ENCODE measurements at places on chromosomes 13 and 19. TPM values are rescaled to one million over a fixed set of nuclear protein-coding genes. Genes with fewer than 3 reads are reported as not detected.

Gene SMAD9
- total RNA-seq: not detected

Gene ZNF865
- total RNA-seq: 14.4 TPM

DNA sequence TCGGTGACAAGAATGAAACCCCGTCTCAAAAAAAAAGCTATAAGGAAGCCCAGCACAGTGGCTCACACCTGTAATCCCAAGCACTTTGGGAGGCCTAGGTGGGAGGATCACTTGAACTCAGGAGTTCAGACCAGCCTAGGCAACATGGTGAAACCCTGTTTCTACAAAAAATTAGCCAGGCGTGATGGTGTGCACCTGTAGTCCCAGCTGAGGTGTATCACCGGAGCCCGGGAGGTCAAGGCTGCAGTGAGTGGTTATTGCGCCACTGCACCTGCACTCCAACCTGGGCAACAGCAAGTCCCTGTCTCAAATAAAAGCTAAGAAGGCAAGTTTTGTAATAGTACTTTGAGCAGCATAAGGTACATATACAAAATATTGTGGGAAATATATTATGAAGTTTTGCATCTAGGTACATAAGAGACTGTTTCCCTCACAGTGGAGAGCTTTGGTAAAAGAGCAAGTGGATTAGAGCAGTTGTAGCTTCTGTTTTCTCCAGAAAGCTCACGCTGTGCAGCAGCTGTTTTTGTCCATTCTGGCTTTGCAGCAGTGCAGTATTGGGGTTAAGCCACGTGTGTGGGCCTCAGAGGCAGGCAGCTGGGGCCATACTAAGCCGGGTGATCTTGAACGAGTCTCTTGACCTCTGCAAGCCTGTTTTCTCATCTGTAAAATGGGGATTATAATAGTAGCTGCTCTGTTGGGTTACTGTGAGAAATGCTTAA, 35.4 kb downstream of the ARHGAP35 start:
- no peak for DNase-seq

DNA sequence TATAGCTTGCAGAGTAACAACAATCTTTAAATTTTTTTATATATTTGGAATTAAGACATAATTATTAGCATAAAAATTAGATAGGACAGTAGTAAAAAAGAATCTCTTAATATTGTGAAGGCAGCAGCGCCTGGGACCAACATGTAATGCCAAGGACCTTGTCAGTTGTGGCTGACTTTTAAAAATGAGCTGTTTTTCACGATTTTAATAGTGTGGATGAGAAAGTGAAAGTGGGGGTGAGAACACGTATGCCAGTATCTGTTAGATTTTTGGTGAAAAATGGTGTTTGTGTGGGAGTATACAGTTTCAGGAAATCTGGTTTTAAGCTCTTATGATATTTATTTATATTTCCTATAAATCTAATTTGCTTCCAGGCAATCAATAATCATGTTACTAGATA, 125.2 kb downstream of the LMO7 start:
- DNase-seq: no peak

GRCh38 chr13:98529171-98529570, 47.7 kb downstream of the STK24 start:
- DNase-seq: no peak

DNA sequence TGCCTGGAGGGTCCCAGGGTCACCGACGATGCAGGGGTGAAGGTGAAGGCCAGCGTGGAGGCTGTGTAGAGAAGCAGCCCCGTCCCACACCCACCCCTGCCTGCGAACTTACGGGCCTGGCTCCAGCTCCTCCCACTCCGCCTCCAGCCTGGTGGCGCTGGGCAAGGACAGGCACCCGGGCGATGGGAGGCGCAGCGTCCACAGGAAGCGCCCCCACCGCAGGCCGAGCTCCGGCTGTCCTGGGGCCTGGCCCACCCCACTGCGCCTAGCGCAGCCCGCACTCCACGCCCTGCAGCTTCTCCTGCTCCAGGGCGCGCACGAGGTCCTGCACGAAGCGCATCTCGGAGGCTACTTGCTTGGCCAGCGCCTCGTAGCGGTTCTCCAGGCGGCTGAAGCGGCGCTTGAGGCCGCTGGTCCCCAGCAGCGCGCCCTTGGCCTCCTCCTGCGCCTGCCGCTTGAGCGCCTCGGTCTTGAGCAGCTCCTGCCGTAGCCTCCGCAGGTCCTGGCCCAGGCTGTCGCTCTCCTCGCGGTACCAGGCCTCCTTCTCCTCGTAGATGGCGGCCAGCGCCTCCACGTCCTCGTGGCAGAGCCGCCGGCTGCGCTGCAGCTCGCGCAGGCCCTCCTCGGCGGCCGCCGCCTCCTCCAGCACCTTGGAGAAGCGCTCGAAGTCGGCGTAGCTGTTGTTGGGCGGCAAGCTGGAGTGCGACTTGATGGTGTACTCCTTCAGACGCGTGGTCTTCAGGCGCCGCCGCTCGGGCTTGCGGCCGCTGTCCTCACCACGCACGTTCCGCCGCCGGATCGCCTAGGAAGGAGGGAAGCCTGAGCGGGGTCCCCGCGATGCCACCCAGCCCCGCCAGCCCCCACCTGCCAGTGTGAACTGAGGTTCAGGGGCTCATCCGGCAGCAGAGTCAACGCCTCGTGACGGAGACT, 11.8 kb downstream of the DAPK3 start:
- DNase-seq: no peak

GRCh38 chr19:53696951-53697350, 65.2 kb downstream of the DPRX start:
- no peak for DNase-seq

GRCh38 chr19:10936661-10937084, 8.1 kb downstream of the TIMM29 start:
- peak; percentile 53 for DNase-seq

DNA sequence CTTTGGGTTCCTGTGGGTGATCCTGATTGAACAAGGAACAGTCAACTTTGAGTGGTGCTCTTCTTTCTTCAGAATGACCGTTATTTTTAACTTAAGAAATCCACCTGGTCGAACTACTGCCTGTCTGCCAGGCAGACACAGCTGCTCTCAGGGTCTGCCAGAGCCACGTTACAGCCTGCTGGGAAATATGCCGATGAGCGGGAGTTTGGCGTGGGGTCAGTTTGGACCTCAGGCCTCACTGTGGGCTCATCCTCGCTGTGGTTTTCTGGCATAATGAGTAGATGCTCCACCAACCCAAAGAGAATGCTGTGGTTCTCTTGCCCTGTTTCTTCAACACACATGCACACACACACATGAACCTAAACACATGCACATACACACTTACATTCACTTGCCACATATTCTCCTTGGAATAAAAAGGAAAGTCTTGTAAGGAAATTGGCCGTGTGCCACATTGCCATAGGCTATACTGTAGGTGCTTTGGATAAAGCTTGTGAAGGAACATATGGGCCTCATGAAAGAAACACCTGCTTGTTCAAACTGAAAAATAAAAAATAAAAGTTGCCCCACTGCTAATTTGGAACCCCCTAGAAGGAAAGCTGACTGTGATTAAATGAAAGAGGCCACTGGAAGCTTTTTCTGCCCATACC, 598.7 kb upstream of the KLF12 start:
- DNase-seq: no peak

DNA sequence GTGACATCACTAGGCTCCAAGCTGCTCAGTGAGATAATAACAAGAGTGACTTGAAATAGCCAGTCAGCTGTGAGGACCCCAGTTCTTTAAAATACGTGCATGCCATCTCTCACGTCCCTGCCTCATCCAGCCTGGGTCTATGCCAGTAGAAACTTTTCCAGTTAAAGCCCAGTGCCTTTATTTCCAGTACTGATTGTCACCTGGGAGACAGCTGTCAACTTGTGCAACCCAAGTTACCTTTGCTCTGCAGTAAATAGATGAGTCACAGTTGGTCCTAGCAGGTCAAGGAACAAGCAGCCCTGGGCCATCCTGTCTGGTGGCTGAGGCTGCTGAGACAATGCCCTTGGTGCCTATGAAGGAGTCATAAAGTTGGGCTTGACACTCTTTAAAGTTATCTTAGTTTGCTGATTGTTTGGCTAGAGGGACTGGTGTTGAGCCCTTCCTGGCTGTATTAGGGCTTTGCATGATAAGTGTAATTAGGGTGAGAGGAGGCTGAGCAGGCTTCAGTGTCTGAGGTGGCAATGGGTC, 228.7 kb downstream of the LACC1 start:
- no peak for DNase-seq

Gene IZUMO1
- total RNA-seq: not detected

Gene F7
- not detected for total RNA-seq

Gene TMEM272
- 0.09 TPM for total RNA-seq

- no peak for DNase-seq
These were observed 4.3 kb upstream of the LRFN3 start for GRCh38 chr19:35931874-35932202.

- DNase-seq: no peak
These were observed 327.0 kb upstream of the SLITRK5 start for GRCh38 chr13:87344176-87344575.

DNA sequence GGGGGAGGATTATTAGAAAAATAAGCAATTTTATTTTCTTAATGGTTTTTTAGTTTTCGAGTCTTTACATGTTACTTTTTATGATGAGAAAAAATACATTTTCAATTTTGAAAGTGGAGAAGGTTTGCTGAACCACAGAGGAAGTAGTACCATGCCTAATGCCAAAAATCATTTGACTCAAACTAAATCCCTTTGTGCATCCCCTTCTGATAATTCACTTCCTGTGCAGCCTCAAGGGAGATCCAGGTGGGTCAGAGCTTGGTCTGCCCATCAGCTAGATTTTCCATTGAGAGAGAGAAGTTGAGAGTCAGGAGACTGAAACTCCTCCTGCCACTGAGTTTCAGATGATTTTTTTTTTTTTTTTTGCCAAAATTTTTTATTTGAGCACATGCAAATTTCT, 571.7 kb downstream of the LIG4 start:
- DNase-seq: no peak

DNA sequence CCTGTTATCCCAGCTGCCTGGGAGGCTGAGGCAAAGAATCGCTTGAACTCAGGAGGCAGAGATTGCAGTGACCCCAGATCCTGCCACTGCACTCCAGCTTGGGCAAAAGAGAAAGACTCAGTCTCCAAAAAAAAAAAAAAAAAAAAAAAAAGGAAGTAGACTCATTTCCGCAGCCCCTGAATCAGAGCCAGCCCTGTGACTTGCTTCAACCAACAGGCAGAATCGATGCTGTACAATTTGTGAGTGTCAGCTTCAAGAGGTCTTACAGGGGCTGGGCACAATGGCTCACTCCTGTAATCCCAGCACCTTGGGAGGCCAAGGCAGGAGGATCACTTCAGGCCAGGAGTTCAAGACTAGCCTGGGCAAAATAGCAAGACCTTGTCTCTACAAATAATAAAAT, 12.8 kb downstream of the ANKRD27 start:
- no peak for DNase-seq

GRCh38 chr13:105202354-105202753, 1333.1 kb downstream of the EFNB2 start:
- DNase-seq: no peak

Data from activated CD8-positive, alpha-beta memory T cell treated with anti-CD3 and anti-CD28 coated beads, Interleukin-2, amount 10 ng/mL, durations not matched to agents 7 days and 5 days (primary cell).